ENCODE measurements at places on chromosomes 6 and 20.
A peak's percentile ranks its signal among the peaks of the same experiment; 100 is the strongest.

- no peak for DNase-seq
Observed at GRCh38 chr6:79628466-79629288, 2.5 kb upstream of the SH3BGRL2 start.

GRCh38 chr6:68740828-68741500 is 105.9 kb downstream of the ADGRB3 start:
- peak; percentile 98 for DNase-seq

GRCh38 chr6:140269591-140270165 is 895.2 kb upstream of the CITED2 start:
- DNase-seq: peak; percentile 15

- no peak for DNase-seq
Observed at GRCh38 chr6:115767931-115768330, 292.8 kb downstream of the FRK start.

DNA sequence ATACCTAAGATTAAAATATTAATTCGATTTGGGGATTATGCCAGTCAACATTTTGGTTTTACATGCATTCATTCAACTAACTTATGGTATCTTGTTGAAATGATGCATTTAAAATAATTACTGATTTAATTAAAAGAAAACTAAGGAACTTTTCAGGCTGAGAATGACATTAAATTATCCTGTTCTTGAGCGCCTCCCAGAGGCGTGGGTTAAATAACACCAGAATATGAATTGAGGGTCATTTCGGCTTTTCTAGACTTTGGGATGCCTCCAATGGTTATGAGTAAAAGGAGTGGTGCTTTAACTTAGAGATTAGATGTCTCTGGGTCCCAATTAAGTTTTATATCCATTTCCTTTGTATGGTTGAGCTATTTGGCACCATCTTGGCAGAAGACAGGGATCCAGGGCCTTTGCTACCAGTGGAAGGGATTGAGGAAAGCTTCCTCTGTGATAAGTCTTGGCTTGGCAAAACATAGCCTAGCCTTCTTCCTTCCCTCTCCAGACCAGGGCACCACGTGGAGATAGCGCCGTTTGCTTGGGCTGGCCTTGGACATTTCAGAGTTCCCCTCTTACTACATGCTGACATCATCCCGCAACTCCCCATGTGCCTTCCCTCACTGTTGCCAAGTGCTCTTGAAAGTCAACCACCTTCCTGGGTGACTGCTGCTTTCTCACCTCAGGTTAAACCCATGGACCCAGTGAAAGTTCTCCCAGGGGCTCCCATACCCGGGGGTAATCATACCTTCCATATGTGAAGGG is 28.7 kb downstream of the GNAS start:
- peak; percentile 47 for DNase-seq

DNA sequence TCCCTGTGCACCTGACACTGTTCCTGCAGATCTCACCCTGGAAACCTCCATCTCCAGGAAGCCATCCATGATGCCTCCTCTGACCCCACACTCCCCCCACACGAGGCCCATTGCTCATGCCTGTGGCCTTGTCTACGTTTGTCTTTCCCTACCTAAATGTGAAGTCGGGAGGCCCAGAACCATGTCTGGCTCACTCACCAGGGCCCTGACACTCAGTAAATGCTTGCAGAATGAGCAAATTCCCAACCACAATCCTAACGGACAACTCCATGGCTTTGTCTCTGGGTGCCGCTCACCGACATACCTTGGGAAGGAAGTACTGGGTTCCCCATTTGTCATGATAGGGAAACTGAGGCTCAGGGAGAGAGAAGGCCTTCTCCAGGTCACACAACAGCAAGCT is 7.3 kb downstream of the PEDS1 start:
- DNase-seq: no peak

GRCh38 chr6:154243793-154244750 is 112.5 kb downstream of the IPCEF1 start:
- DNase-seq: no peak

DNA sequence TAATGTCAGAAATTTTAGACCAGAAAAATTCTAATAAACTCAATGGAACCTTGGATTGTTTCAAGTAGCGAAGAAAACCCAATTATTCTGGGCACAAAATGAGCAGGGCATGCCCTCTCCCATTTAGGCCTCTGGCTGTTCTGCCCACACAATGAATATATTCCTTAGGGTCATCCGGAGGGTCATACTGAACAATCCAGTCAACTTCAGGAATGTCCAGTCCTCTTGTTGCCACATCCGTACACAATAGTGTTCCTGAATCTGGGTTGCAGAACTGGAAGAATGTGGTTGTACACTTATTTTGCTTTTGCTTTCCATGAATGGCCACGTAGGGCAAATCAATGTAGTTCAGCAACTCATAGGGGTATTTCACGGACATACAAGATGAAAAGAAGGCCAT is 23.4 kb upstream of the RNF144B start:
- no peak for DNase-seq

- no peak for DNase-seq
Observed at GRCh38 chr20:4809707-4810106, 88.0 kb downstream of the PRND start.

- DNase-seq: no peak
Observed at GRCh38 chr6:90098627-90099026, 198.0 kb downstream of the BACH2 start.

DNA sequence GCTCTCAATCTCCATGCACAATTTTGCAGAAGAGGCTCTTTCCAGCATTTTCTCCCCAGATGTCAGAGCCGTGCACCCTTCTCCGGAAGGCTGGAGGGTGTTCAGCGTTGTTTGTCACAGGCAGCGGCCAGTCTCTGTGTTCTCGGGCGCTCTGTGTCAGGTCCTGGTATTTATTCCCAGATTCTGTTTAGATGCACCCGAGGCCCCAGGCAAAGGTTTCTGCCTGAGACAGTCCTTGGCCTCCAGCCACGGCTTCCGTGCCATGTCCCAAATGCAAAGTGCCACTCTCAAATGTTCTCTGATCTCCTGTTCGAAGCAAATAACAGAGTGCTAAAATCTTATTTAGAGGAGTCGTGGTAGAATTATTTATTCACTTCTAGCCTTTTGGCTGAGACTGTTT is 140.3 kb upstream of the AGPAT4 start:
- DNase-seq: no peak

- DNase-seq: no peak
Observed at GRCh38 chr20:57394121-57395082, 3.2 kb downstream of the RBM38 start.

DNA sequence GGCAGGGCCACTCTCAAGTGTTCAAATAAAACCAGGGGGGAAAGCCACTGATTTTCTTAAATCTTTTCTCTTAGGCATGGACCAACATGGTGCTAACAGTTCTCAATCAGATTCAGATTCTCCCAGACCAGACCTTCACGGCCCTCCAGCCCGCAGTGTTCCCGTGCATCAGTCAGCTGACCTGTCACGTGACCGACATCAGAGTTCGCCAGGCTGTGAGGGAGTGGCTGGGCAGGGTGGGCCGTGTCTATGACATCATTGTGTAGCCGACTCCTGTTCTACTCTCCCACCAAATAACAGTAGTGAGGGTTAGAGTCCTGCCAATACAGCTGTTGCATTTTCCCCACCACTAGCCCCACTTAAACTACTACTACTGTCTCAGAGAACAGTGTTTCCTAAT is 41.5 kb upstream of the SMIM28 start:
- no peak for DNase-seq

DNA sequence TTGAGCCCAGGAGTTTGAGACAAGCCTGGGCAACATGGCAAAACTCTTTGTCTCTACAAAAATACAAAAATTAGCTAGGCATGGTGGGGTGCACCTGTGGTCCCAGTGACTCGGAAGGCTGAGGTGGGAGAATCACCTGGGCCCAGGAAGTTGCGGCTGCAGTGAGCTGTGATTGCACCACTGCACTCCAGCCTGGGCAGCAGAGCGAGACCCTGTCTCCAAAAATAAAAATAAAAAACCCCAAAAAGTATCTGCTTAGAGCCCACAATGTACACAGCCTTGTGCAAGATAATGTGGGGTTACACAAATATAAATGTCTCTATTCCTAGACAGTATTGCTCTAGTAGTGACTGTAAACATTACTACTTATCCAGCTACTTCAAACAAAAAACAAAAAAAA is 5.9 kb downstream of the ESF1 start:
- no peak for DNase-seq

DNA sequence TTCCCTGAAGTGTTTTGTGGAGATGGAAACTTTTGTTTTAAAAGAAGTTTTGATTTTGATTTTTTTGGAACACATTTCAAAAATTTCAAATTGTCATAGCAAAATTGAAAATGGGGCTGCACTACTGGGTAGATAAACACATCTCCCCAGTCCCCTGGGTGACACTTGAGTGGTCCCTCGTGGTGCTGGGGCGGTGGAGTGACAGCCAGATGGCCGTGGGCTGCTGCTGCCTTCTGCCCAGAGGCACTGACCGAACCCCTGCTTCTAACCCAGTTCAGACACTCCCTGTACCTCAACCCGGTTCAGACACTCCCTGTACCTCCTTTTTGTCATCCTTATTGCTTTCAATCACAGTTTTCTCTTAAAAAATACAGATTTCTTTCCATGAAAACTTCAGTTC is 69.9 kb upstream of the SYNJ2 start:
- no peak for DNase-seq

GRCh38 chr6:142871910-142872331 is 73.1 kb downstream of the HIVEP2 start:
- peak; percentile 45 for DNase-seq

DNA sequence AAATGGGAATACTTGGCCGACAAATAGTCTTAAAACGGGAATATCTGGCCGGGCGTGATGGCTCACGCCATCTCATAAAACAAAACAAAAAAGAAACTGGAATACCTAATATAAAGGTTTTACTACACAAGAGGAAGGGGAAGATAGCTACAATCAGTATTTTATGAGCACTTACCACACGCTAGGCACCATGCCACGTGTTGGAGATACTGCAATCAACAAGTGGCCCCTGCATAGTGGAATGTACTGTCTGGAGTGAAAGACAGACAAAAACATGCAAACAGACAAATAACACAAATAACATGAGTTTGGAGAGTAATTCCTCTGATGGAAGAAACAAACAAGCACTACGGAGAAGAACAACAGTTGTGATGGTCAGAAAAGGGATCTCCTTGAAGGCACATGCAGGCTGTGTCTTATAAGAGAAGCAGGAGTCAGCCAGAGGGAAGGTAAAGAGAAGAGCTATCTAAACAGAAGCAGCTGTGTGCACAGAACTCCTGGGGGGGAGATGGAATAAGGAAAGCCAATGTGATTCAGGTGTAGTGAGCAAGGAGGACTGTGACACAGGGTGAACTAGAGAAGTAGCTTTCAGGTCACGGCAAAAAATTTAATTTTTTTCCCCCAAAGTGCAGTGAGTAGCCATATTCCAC is 39.1 kb upstream of the AKIRIN2 start:
- DNase-seq: no peak

DNA sequence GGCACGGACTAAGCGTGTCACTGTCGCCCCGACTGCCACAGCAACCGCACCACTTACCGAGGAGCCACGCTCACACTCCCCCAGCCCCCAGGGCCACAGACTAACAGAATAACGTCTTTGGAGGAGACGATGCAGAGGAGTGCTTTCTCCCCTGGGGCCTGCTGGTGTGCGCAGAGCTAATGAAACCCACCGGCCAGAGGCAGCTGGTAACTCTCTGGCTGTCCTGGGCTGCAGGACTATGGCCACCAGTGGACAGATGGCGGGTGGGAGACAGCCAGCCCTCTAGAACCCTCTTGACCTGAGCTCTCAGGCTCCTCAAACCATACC is 228.0 kb downstream of the DLL1 start:
- DNase-seq: no peak

DNA sequence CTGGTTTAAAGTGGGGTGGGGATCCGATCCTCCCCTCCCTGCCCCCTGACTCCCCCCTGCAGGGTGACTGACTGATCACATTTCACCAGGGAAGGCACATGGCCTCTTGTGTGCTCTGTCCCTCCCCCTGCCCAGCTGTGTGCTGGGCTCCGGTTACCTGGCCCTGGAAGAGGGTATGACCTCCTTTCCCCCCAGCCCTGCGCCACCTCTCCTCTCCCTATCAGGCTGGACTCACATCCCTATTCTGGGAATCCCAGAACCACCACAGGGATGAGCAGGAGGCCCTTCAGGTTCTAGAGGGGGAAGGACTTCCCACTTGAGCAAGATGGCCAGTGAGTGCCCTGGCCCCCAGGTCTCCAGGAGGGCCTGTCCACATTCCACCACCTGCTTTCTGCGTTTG is 2.1 kb upstream of the IP6K3 start:
- DNase-seq: no peak

GRCh38 chr6:115131709-115132490 is 789.1 kb upstream of the HS3ST5 start:
- no peak for DNase-seq

GRCh38 chr20:59802018-59802417 is 131.4 kb downstream of the SYCP2 start:
- no peak for DNase-seq

DNA sequence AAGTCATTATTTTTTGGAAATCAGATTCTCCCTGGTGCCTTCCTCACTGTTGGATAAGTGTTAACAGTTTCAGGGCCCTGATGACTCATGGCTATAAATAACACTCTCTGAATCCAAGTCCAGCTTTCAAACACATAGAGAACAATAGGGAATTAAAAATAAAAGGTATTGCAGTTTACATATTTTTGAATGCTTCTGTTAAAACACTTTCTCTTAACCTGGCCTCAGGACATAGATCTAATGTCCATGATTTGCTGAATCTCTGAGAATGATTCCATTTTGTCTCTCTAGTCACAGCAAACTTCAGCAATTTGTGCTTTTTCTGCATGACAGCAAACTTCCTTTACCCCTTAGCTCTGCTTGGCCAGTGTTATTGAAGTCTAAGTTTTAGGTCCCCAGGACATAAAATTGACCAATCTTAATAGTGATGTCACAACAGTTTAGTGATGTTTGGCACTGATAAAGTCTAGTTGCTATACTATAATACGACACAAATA is 1192.4 kb upstream of the CITED2 start:
- DNase-seq: no peak

- peak; percentile 40 for DNase-seq
Observed at GRCh38 chr6:3355358-3356055, 96.8 kb downstream of the PSMG4 start.

- DNase-seq: peak; percentile 96
Observed at GRCh38 chr20:32685541-32686529, 12.1 kb upstream of the C20orf203 start.
